ENCODE measurements at places on chromosomes 16 and 17. TPM values are rescaled to one million over a fixed set of nuclear protein-coding genes. Genes with fewer than 3 reads are reported as not detected.

DNA sequence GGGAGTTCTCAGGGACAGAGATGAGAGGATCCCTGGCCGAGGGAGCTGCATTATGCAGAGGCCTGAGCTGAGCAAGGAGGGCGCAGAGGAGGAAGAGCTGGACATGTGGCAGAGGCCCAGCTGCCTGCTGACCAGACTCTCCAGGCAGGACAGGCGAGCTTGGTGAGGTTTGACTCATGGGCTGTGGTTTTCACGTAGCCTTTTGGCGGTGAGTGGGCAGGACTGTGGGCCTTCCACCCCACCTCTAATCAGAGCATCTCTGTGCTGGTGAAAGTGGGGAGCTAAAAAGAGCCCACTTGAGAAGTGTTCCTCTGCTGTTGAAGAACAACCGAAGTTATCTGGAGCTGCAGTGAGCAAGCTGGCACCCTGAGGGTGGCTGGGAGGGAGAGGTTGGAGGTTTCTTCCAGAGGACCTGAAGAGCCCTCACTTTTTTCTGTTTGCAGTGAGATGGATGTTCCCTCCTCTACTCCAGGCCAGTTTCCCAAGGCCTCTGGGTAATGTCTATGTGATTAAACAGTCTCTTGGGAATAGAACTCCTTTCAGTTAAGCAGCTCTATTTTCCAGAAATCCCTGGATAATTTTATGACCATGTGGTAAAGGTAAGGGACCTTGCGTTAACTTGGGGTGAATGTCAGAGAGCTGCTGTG lies 11.9 kb downstream of the EPN2 start:
- no peak for DNase-seq

GRCh38 chr16:74474416-74474815 lies 53.1 kb upstream of the CLEC18B start:
- no peak for DNase-seq

GRCh38 chr17:17161759-17162158 lies 44.4 kb downstream of the PLD6 start:
- DNase-seq: no peak

- DNase-seq: no peak
These were observed 95.6 kb upstream of the CDYL2 start for GRCh38 chr16:80899809-80900592.

DNA sequence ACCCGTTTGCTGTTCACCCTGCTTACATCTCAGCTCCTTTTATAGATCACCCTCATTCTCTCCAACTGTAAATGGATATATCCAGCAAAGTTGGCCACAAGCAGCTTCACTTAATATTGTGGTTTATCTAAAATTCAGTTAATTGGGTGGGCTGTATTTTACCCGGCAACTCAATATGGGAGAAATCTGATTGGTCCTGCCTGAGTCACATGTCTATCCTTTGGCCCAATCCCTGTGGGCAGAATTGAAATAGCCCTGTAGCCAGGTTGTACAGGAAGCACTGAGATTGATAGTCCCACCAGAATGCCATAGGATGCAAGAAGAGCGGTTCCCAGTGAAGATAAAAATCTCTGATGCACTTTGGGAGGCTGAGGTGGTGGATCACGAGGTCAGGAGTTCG lies 73.2 kb downstream of the AIPL1 start:
- DNase-seq: no peak

GRCh38 chr17:36470499-36470898 lies 16.0 kb upstream of the ZNHIT3 start:
- no peak for DNase-seq

- no peak for DNase-seq
These were observed 11.1 kb upstream of the NUDT7 start for GRCh38 chr16:77711179-77711578.

- DNase-seq: no peak
These were observed 5.8 kb downstream of the NLGN2 start for GRCh38 chr17:7413346-7413985.

DNA sequence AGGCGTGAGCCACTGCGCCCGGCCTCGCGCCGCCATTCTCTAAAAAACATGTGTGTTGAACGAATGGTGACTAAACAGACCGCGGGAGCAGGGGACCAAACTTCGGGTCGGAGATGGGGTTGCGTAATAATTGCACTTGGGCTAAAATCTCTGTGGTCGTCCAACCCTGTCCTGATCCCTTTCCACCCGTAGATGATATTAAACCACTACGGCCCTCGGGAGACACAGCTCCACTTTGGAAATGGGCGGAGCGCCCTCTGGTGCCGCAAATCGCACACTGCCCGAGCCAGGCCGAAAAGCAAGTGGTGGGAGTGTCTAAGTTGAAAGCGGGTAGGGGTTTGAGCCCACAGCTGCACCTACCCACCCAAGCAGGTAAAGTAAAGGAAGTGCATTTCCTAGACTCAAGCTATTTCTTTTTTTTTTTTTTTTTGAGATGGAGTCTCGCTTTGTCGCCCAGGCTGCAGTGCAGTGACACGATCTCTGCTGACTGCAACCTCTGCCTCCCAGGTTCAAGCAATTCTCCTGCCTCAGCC lies 17.0 kb downstream of the CAVIN1 start:
- peak; percentile 90 for DNase-seq

DNA sequence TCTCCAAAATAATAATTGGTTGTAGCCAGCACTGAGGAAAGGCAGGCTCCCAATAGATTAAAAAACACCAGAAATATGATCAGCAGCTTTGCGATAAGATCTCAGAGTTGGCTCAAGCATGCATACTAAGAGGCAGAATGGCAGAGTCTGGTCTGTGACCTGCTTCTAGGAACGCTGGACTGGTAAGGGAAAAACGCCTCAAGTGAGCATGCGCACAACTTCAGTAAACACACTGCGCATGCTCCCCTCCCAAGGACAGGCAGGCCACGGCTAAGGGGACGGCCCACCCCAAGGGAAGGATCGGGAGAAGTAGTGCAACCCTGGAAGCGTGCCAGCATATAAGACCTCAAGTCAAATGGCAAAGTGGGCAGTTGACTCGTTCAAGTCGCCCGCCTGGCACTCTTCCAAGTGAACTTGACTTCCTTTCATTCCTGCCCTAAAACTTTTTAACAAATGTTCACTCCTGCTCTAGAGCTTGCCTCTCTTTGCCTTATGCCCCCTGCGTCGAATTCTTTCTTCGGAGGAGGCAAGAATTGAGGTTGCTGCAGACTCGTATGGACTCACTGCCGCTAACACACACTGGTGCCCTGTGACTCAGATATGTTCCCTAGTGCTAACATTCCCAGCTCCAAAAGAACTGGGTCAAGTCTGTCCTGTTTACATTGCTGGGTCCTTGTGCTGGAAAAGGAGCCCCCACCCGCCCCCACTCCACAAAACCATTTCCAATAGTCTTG lies 22.4 kb upstream of the PRM1 start:
- no peak for DNase-seq

DNA sequence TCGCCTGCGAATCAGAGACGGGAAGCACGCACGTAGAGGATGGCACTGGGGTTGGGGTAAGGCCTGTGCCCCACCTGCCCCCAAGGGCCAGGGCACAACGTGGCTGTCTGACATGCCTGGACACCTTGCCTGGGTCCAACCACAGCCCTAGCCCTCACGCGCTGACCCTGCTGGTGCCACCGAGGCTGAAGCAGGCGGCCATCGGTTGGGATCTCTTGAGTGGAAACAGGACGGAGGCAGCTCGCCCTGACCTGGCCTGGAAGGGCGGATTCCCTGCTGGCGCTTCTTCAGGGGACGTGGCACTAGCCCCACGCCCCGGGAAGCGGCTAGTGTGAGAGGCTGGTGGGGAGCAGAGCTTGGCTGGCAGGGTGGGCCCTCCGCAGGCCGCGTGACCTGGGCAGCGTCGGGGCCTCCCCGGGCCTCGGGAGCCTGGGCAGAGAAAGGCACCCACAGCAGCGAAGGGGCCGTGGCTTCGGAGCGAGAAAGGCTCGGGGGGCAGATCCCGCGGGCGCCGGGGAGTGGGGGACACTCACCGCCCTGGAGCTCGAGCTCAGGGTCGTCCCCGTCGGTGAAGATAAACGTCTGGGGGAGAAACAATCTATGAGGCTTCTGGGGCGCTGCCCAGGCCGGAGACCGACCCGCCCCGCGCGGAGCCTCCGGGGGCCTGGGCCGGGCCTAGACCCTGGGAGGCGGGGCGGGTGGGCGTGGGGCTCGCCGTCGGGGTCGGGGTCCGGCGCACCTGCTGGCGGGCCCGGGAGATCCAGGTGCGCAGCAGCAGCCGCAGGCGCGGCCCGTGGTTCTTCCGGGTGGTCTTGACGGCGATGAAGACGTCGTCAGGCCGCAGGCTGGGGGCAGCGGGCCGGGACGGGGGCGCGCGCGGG lies 610 bp downstream of the RFNG start:
- no peak for DNase-seq

DNA sequence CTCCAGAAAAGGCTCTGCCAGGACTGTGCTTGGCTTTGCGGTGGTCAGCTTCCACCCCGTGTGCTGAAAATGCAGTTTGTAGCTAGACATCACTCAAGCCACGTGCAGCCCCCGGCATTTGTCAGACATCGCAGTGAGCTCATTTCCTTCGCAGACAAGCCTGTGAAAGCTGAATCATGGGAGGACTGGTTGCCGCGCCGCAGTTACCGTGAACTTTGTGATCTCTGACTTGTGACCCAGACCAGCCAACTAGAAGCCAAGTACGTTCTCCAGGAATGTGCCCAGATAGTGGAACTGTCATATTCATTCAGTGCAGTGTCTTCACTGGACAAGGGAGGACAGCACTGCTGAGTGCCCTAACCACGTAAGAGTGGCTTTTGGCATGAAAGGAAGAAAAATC lies 58.1 kb downstream of the NDE1 start:
- DNase-seq: no peak

DNA sequence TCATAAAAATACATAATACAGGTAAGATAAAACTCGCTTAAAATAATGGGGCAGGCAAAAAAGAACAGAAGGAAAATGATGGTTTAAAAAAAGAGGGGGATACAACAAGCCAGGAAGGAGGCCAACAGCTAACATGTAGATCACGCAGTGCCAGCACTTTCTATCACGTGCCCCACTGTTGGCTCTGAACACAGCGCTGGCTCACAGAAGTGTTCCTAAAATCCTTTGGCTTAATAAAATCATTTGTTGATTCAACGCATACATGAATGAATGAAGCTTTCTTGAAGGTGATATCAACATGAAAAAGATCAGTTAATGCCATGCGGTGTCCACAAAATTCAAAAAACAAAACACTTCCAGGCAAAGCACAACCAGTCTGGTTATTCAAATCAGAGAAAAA lies 8.5 kb downstream of the ITGAE start:
- no peak for DNase-seq

Gene HAP1
- total RNA-seq: not detected

Gene TERB1
- not detected for total RNA-seq

Gene NGFR
- total RNA-seq: 0.12 TPM

Gene GP1BA
- not detected for total RNA-seq

Gene NUPR1
- total RNA-seq: not detected

Gene OR3A3
- not detected for total RNA-seq
